ENCODE measurements at places on chromosomes 11 and 22.

DNA sequence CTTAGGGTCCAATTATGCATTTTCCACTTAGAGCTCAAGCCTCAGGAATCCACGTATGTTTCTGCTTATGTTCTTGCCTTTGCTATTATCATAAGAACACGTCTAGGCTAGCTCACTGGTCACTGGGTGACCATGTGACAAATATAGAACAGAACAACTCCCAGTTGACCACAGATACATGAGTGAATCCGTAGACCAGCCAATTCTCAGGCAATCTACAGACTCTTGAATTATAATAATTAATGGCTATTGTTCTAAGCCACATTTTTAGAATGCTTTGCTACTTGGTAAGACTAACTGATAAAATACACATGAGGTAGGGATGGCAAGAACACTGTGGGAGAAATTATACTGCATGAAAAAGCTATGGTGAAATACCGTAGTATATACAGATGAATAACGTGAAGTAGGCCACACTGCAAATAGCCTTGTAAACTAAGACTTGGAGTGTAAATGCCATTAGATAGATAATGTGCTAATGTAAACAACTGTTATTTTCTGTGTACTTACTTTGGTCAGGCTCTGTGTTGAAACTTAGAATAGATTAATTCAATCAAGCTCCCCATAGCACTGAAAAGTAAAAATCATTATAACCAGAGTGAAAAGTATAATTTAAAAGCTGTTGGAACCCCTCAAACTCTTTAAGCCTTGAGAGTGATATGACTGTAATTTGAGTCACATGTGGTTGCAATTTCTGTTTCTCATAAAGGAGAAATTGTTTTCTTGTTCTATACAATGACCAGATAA, 366.2 kb upstream of the CCDC179 start:
- no peak for DNase-seq

DNA sequence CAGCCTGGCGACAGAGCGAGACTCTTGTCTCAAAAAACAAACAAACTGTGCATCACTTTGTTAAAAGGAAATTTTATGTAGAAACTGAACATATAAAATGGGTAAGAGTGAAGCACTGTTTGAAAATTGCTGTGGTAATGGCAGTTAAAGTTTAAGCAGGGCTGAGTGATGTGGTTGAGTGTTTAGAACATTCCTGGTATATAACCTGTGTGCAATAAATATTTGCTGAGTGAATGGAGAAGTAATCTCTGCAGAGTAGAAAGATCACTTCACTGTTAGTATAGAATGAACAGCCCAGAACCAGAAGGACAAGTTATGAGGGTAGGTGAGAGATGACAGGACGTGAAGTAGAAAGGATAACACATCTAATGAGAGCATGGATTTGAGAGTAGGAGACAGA, 27.3 kb downstream of the CECR2 start:
- DNase-seq: no peak

DNA sequence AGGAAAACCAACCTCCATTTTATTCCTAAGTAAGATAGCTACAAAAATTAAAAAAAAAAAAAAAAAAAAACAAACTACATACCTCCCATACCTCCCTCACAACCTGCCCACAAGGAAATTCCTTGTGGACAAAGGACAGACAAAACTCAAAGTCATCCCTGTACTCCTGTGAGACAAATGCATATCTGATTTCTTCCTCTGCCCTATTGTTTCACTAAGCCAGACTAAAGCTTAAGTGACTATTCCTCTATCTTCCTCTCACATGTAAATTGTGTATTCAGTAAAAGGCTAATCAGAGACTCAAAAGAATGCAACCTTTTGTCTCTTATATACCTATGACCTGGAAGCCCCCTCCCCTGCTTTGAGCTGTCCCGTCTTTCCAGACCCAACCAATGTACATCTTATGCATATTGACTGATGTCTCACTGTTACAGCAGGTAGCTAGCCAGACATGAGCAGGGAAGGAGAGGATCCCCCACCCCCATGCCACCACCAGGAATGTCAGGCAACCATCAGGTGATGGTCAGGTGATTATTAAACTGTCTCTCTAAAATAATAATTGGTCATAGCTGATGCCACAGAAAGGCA, 289.4 kb downstream of the SBF2 start:
- no peak for DNase-seq

- no peak for DNase-seq
Observed at GRCh38 chr11:17939542-17939941, 73.3 kb downstream of the SERGEF start.

GRCh38 chr11:20310596-20311394, 52.7 kb upstream of the HTATIP2 start:
- DNase-seq: no peak

DNA sequence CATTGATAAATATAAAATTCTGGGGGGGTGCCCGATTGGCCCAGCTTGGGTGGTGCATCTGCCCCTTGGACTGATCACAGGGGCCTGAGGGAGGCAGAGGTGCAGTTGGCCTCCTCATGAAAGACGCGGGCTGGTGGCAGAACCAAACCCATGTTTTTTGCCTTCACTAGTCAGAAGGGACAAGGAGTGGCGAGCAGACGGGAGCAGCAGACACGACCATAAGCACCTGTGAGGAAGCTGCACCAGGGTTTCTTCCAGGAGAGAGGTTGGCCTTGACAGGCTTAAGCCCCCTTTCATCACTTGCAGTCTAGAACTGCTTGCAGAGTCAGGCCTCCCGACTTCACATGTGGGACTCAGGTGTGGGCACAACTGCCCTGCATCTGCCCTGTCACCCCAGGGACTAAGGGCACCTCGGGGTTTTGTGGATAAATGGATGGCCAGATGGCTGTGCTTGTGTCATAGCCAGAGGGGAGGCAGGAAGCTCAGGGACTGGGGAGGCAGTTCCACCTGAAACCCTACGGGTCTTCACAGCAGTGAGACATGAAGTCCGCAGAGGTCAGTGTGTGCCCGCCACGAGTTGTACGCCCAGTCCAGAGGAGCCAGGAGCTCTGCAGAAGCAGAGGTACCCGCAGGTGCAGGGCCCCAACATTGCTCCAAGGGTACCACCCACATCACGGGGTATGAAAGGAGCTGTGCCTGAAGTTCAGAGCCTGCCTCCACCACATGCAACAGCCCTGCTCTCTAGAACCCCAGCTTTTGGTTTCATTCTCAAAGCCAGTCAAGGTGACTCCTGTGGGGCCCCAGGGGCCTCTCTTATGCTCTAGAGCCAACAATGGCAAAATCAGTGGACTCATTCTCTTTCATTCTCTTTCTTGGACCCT, 18.2 kb upstream of the SYT13 start:
- no peak for DNase-seq

- DNase-seq: no peak
Observed at GRCh38 chr11:60993615-60994014, 22.1 kb downstream of the CD6 start.

DNA sequence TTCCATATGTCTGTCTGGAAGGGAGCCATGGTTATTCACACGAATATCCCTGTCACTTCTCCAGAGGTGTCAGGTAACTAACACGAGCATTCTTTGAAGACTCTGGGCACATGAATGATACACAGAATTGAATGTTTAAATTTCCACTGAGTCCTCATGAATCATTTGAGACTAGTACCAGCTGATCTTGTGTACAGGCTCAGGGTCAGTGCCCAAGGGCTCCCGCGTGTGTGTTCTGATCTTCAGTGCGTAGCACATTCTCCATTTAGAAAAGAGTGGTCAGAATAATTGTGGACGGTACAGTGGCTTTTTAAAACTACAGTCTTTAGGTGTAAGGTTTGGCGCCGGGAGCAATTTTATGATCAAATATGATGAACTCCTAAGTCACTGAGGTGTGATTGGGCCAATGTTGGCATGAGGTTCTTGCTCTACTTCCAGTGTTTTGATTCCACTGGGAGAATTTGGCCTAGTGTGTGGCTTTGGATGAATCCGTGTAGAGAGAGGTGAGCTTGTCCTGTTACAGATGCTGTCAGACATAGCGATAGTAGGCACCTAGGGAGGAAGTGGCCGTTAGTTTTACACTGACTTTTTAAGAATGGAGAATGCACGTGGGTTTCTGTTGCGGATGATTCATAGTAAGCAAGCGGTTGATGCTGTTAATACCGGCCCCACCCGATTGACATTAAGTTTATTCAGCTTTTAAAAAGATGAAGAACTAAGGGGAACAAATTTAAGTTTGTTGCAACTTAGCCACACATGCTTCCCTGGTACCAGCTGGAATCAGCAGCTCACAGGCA, 22.2 kb downstream of the NUP50 start:
- DNase-seq: no peak

GRCh38 chr22:18929459-18929858, 6.6 kb downstream of the PRODH start:
- DNase-seq: no peak

GRCh38 chr22:49044091-49044490, 783.6 kb downstream of the BRD1 start:
- DNase-seq: no peak
